Psoas muscle (tissue), 8 donors: ENCODE measurements at places on chromosomes 12 and 14. TPM values are rescaled to one million over a fixed set of nuclear protein-coding genes. Genes with fewer than 3 reads are reported as not detected.

Gene CFAP251
- 0.66 TPM for total RNA-seq

Gene PZP
- total RNA-seq = 0.13 TPM

Gene GPRC5D
- not detected for total RNA-seq

Gene HCFC2
- 25.7 TPM for total RNA-seq

Gene NOXRED1
- total RNA-seq = 0.32 TPM

Gene DLK1
- total RNA-seq = 39.9 TPM
